ENCODE measurements at places on chromosomes 1 and 21.

- H3K4me3 ChIP-seq = no peak overlapping the region
- H3K4me1 ChIP-seq = no peaks in the 10 kb centered on the region
- no peak overlapping the region for H3K27ac ChIP-seq
- H3K36me3 ChIP-seq = no peaks in the 10 kb centered on the region
- DNase-seq = no peak
Observed at GRCh38 chr1:90568436-90568835, 148.7 kb downstream of the BARHL2 start.

- H3K27ac ChIP-seq = no peak overlapping the region
- peaks cover 14% of the 10 kb centered on the region for H3K4me1 ChIP-seq
- no peak overlapping the region for H3K4me3 ChIP-seq
- H3K36me3 ChIP-seq = no peaks in the 10 kb centered on the region
- peaks cover 42% of the 10 kb centered on the region for H3K27me3 ChIP-seq
Observed at GRCh38 chr1:1033731-1034438, 14.0 kb downstream of the AGRN start.

- H3K4me1 ChIP-seq = peaks cover 4% of the 10 kb centered on the region
- H3K27me3 ChIP-seq = no peaks in the 10 kb centered on the region
- no peaks in the 10 kb centered on the region for H3K36me3 ChIP-seq
Observed at GRCh38 chr1:228691926-228692325, 43.4 kb upstream of the RHOU start.

GRCh38 chr1:3718764-3719163, 33.5 kb upstream of the CCDC27 start:
- no peak for DNase-seq
- no peak overlapping the region for H3K4me3 ChIP-seq
- H3K27ac ChIP-seq = no peak overlapping the region
- H3K27me3 ChIP-seq = no peaks in the 10 kb centered on the region

DNA sequence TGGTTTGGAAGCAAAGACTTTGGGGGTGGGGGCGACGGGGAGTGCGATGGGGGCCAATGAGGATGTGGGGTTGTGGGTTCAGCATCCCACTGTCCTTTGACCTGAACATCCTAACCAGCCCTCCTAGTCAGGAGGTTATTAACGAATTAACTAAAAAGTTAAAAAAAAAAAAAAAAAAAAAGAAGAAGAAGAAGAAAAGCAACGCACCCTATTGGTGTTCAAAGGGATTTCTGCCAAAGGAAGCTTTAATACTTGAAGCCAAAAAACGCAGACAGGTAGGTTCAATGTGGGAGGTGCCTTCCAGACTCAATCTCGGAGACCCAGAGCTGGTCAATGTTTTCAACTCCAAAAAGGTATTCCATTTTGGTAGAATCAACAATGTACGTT, 2.2 kb downstream of the CLIC6 start:
- H3K27me3 ChIP-seq = peaks cover 38% of the 10 kb centered on the region
- H3K36me3 ChIP-seq = no peaks in the 10 kb centered on the region
- H3K27ac ChIP-seq = no peak overlapping the region
- H3K4me1 ChIP-seq = peaks cover 11% of the 10 kb centered on the region
- no peak for DNase-seq

DNA sequence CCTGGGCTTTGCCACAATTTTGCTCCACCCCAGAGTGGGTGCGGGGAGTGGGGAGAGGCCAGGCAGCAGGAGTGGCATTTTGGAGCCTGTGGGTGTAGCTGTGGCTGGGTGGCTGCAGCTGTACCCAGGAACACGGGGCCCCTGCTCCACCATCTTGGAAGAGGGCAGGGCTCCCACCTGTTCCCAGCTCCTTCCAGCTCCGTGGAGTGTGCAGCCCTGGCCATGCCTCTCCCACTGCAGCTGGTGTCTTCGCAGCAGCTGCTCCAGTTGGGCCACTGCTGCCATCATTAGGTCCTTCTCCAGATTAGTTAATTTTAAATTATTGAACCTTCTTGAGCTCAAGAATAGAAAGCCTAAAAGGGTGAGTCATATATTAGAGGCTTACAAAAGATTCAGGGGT, 17.6 kb downstream of the FAM20B start:
- H3K27ac ChIP-seq = no peak overlapping the region
- H3K36me3 ChIP-seq = no peaks in the 10 kb centered on the region
- no peaks in the 10 kb centered on the region for H3K4me1 ChIP-seq
- no peaks in the 10 kb centered on the region for H3K27me3 ChIP-seq
- no peak overlapping the region for H3K4me3 ChIP-seq

GRCh38 chr1:8711151-8711550, 106.3 kb downstream of the RERE start:
- H3K27ac ChIP-seq = no peak overlapping the region
- no peaks in the 10 kb centered on the region for H3K36me3 ChIP-seq
- no peak overlapping the region for H3K4me3 ChIP-seq
- H3K27me3 ChIP-seq = no peaks in the 10 kb centered on the region

GRCh38 chr1:207504438-207504837, 8.5 kb downstream of the CR1 start:
- H3K4me1 ChIP-seq = no peaks in the 10 kb centered on the region
- no peaks in the 10 kb centered on the region for H3K27me3 ChIP-seq
- H3K27ac ChIP-seq = no peak overlapping the region

DNA sequence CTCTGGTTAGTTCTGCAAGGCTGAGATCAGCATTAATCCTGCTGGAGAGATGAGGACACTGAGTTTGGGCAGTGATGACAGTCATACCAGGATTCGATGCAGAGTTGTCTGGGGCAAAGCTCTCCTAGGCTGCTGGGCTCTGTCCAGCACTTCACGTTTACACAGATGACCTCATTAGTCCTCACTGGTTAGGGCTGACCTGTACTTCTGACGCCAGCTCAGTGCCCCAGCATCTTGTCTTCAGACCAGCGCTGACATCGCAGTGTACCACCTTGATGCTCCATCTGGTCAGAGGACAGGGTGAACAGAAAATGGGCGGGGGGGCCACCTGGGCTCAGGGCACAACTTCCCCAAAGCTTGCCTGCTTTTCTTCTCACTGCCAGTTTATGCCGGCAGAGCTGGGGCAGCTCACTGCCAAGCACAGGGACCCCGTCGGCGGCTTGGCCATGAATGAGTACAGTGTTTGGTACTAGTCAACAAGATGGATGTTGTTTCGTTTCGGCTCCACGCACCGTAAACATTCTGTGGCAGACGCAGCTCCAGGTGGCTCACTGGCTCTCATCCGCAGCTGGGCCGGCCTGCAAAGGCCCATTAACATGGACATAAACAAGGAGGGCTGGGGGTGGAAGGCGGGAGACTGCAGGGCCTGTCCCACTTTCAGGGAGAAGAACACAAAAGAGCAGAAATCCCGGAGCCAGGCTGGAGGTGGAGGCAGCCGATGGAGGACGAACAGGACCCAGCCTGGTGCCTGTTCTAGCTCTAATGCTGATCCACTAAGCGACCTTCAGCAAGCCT, 118.7 kb downstream of the GLIS1 start:
- H3K4me3 ChIP-seq = no peak overlapping the region
- H3K36me3 ChIP-seq = no peaks in the 10 kb centered on the region
- H3K27ac ChIP-seq = no peak overlapping the region
- DNase-seq = no peak
- H3K27me3 ChIP-seq = no peaks in the 10 kb centered on the region
